Activated CD8-positive, alpha-beta T cell treated with anti-CD3 and anti-CD28 coated beads for 36 hours (primary cell): ENCODE measurements at places on chromosomes 11 and 22. TPM values are rescaled to one million over a fixed set of nuclear protein-coding genes. Genes with fewer than 3 reads are reported as not detected.
A peak's percentile ranks its signal among the peaks of the same experiment; 100 is the strongest.

GRCh38 chr11:43458486-43458885 lies 99.8 kb downstream of the TTC17 start:
- H3K27me3 ChIP-seq: no peaks in the 10 kb centered on the region
- peaks cover 82% of the 10 kb centered on the region for H3K36me3 ChIP-seq

DNA sequence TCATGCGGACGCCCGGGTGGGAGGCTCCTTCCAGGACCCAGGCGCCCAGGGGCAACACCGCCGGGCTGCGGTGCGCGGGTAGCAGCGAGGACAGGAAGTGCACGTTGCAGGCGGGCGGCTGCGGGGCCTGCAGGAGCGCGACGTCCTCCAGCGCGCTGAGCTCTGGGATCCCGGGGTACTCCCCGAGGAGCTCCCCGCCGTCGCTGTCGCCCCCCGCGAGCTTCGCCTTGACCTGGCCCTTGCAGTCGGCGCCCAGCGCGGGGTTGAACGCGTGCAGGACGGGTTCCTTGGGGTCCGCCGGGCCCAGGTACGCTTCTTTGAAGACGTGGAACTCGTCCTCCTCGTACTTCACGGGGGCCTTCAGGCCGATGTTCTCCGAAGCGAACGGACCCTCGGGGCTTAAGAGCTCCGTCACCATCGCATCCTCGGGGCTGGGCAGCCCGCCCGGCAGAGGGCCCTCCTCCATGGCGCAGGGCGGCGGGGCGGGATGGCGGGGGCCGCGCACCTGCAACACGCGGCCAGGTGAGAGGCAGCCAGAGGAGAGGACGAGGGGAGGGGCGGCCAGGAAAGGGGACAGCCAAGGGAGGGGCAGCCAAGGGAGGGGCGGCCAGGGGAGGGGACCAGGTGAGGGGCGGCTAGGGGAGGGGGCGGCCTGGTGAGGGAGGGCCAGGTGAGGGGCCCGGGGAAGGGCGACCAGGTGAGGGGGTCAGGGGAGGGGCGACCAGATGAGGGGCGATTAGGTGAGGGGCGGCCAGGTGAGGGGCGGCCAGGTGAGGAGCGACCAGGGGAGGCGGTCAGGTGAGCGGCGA lies 921 bp downstream of the TESMIN start:
- no peaks in the 10 kb centered on the region for H3K36me3 ChIP-seq
- no peak overlapping the region for H3K27ac ChIP-seq
- no peaks in the 10 kb centered on the region for H3K27me3 ChIP-seq
- peaks cover 3% of the 10 kb centered on the region for H3K4me1 ChIP-seq
- H3K4me3 ChIP-seq: peak overlapping the region; percentile 33

- no peaks in the 10 kb centered on the region for H3K36me3 ChIP-seq
- DNase-seq: no peak
- H3K27ac ChIP-seq: no peak overlapping the region
- H3K4me3 ChIP-seq: no peak overlapping the region
- peaks cover 3% of the 10 kb centered on the region for H3K27me3 ChIP-seq
Observed at GRCh38 chr11:134637091-134638015, 225.3 kb upstream of the B3GAT1 start.

GRCh38 chr11:2309251-2310072 lies 7.6 kb downstream of the TSPAN32 start:
- H3K4me3 ChIP-seq: no peak overlapping the region
- H3K4me1 ChIP-seq: peaks cover 31% of the 10 kb centered on the region
- DNase-seq: no peak
- H3K36me3 ChIP-seq: no peaks in the 10 kb centered on the region
- no peaks in the 10 kb centered on the region for H3K27me3 ChIP-seq

- H3K27ac ChIP-seq: no peak overlapping the region
- peak; percentile 19 for DNase-seq
- H3K4me1 ChIP-seq: peaks cover 10% of the 10 kb centered on the region
- peaks cover 1% of the 10 kb centered on the region for H3K27me3 ChIP-seq
- no peak overlapping the region for H3K4me3 ChIP-seq
Observed at GRCh38 chr11:122578171-122578825, 77.2 kb upstream of the UBASH3B start.

GRCh38 chr11:128412847-128413791 lies 174.2 kb downstream of the ETS1 start:
- H3K4me1 ChIP-seq: peaks cover 54% of the 10 kb centered on the region
- H3K36me3 ChIP-seq: peaks cover 5% of the 10 kb centered on the region
- H3K27me3 ChIP-seq: no peaks in the 10 kb centered on the region
- H3K27ac ChIP-seq: peak overlapping the region; percentile 27

DNA sequence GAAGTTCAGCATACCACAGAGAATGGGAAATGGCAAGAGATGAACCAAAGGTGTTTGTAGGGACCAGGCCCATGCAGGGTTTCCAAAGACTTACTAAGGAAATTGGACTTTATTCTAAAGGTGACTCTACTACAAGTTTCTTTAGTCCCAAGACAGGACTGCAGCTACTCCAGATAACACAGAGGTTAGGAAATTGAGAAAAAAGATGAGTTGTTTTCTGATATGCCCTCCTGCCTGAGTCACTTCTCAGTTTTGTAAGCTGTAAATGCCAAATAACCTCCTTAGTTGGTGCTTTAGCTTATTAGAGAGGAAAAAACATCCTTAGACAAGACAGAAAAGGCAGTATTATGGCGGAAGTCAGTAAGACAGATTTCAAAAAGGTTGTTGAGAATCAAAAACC lies 95.9 kb downstream of the C11orf58 start:
- no peaks in the 10 kb centered on the region for H3K36me3 ChIP-seq
- peaks cover 6% of the 10 kb centered on the region for H3K4me1 ChIP-seq
- DNase-seq: no peak
- no peaks in the 10 kb centered on the region for H3K27me3 ChIP-seq

GRCh38 chr22:26889802-26890201 lies 232.4 kb downstream of the MIAT start:
- no peak for DNase-seq
- no peaks in the 10 kb centered on the region for H3K36me3 ChIP-seq
- peaks cover 2% of the 10 kb centered on the region for H3K27me3 ChIP-seq
- H3K4me1 ChIP-seq: peaks cover 5% of the 10 kb centered on the region

- H3K27me3 ChIP-seq: peaks cover 17% of the 10 kb centered on the region
- no peak overlapping the region for H3K27ac ChIP-seq
- DNase-seq: no peak
- H3K4me3 ChIP-seq: no peak overlapping the region
- H3K36me3 ChIP-seq: no peaks in the 10 kb centered on the region
- no peaks in the 10 kb centered on the region for H3K4me1 ChIP-seq
Observed at GRCh38 chr11:35610631-35611030, 7.6 kb upstream of the FJX1 start.

DNA sequence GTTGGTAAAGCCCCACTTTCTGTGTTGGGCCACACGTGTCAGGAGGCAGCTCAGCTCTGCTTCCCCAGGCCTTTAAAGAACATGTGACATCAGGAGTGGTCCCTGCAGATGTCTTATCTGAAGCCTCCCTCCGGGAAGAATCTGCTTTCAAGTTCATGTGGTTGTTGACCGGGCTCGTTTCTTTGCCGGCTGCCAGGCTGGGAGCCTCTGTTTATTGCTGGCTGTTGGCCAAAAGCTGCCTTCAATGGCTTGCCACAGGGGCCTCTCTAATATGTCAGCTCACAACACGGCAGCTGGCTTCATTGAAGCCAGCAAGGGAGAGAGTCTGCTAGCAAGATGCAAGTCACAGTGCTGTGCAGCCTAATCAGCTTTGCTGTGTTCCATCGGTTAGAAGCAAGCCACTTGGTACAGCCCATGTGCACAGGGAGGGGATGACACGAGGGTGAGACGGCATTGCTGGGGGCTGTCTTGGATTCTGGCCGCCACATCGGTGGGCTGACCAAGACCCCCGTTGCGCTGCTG lies 14.6 kb downstream of the MRGPRF start:
- no peak for DNase-seq
- H3K4me1 ChIP-seq: no peaks in the 10 kb centered on the region
- no peak overlapping the region for H3K4me3 ChIP-seq
- H3K36me3 ChIP-seq: no peaks in the 10 kb centered on the region
- peaks cover 7% of the 10 kb centered on the region for H3K27me3 ChIP-seq

- peak overlapping the region; percentile 87 for H3K4me3 ChIP-seq
- no peak for DNase-seq
- peaks cover 6% of the 10 kb centered on the region for H3K36me3 ChIP-seq
- no peaks in the 10 kb centered on the region for H3K27me3 ChIP-seq
Observed at GRCh38 chr11:46616551-46617133, 385 bp downstream of the HARBI1 start.

DNA sequence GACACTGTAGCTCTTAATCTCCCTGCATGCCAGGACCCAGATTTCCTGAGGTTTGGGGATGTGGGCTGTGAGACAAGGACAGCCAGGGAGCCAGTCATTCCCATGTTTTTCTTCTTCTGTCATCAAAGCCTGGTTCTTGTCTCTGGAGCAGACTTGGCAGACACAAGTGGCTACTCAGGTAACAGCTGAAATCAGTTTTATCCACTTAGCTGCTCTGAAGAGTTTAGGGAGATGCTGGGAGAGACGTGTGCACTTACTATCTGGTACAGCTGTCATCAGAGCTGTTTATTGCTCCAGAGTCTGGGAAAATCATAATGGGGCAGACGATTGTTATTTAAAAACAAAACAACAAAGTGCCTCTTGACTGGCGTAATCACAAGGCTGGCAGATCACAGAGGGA lies 56.6 kb downstream of the CSNK2A3 start:
- no peak overlapping the region for H3K27ac ChIP-seq
- no peak overlapping the region for H3K4me3 ChIP-seq
- peaks cover 2% of the 10 kb centered on the region for H3K27me3 ChIP-seq
- no peaks in the 10 kb centered on the region for H3K4me1 ChIP-seq

- H3K4me3 ChIP-seq: no peak overlapping the region
- H3K36me3 ChIP-seq: no peaks in the 10 kb centered on the region
- DNase-seq: no peak
- peaks cover 7% of the 10 kb centered on the region for H3K4me1 ChIP-seq
- no peak overlapping the region for H3K27ac ChIP-seq
Observed at GRCh38 chr11:116727990-116728389, 44.8 kb downstream of the BUD13 start.

GRCh38 chr11:61756452-61757212 lies 4.2 kb downstream of the MYRF start:
- peaks cover 15% of the 10 kb centered on the region for H3K27me3 ChIP-seq
- no peak overlapping the region for H3K4me3 ChIP-seq
- peak overlapping the region; percentile 85 for H3K27ac ChIP-seq
- H3K4me1 ChIP-seq: peaks cover 21% of the 10 kb centered on the region
- DNase-seq: peak; percentile 81

Gene CSTF3
- 34.9 TPM for total RNA-seq

Gene UPK3A
- total RNA-seq: not detected

Gene VWCE
- 25.8 TPM for total RNA-seq

Gene SGSM1
- not detected for total RNA-seq

Gene KRTAP5-1
- total RNA-seq: not detected

Gene TMEM45B
- total RNA-seq: 0.49 TPM

Gene B3GAT1
- total RNA-seq: 0.07 TPM

Gene DDTL
- total RNA-seq: not detected

Gene SLC22A9
- total RNA-seq: not detected
